ENCODE measurements at places on chromosomes 1 and 21.

DNA sequence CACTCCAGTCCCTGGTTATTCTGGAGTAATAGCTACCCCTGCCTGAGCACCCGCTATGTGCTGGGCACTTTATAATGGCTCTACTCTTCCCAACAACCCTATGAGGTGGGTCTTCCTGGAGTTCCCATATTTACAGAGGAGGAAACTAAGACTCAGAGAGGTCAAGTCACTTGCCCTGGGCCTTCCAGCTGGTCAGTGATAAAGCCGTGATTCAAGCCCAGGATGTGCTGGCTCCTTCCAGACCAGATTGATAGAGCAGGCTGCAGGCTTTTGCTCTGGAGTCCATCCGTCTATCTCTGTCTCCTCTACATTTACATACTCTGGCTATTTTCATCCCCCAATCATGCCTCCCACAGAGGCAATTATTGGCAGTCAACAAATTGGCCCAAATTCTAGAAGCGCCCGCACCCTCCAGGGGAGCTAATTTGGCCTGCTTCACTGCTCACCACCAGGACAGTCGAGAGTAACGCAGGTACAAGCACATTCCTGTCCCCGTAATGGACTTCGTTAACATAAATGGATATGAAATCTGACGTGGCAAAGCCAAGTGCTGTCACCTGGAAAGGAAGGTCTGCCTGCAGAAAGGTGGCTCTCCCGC lies 39.8 kb upstream of the SELENON start:
- DNase-seq, result no peak

GRCh38 chr1:195738966-195739650 lies 869.1 kb downstream of the KCNT2 start:
- no peak for DNase-seq

DNA sequence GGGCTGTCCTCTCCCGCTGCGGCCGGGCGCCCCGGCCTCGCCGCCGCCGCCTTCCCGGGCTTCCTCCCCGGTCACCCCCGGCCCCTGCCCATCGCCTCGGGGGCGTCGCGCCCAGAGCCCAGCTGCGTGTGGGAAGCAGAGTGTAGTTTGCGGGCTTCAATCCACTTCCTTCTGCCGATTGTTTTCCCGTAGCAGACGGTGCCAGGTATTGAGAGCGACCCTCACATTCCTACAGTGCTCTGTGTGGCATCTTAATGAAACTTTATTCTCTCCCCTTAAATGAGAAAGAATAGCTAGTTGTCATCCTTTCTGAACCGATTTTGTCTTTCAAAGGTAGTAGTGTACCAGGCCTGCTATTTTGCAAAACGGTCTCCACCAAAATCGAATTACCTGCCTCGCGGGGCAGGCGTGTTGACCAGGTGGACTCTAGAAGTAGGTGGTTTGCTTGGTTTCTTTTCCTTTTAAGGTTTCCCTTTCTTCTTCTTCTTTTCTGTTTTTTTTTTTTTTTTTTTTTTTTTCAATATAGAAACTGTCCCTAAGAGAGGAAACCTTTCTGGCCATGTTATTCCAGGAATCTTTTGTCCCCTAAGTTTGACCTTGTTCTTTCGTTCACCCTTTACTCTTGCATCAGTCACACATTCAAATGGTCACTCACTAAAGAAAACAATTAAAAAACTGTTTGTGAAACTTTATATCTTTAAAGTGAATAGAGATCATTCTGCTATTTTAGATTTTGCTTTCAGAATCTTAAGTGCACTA lies 881 bp downstream of the USP25 start:
- DNase-seq, result no peak

GRCh38 chr1:69120817-69121216 lies 446.9 kb upstream of the LRRC7 start:
- no peak for DNase-seq

DNA sequence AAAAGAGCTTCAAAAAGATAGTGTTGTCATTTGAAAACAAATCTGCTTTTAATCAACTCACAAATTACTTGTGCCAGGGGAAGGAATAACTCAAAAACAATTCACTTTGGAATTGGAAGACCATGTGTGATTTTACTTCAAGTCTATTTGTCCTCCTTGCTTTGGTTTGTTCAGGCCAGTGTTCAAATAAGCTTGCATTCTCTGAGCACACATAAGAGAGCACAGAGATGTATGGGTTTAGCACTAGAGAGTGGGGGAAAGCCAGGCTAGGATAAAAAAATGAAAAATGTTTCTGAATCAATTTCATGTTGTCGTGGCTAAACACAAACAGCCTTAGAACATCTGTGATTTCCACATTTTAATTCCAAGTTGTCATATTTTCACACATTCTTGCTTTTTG lies 325.7 kb upstream of the LYPLAL1 start:
- no peak for DNase-seq
